Esophagus squamous epithelium (tissue), 5 donors: ENCODE measurements at places on chromosomes 7 and 10.

DNA sequence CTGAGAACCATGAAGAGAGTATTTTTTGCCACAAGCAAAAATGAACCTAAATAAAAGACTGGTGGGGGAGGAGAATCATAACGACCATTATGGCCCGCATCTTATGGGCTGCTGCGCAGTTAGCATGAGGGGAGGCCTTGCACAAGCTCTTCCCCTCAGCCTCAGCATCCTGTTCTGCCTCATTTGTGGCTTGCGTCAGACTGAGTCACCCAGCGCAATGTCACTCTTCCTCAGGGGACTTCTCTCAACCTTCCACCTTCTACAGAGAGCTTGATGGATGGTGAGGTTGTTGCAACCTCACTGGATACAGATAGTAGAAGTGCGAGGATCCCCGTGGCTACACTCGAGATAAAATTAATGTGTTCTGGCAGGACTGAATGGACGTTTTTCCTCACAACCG lies 16.8 kb upstream of the GPR15LG start:
- DNase-seq: no peak

DNA sequence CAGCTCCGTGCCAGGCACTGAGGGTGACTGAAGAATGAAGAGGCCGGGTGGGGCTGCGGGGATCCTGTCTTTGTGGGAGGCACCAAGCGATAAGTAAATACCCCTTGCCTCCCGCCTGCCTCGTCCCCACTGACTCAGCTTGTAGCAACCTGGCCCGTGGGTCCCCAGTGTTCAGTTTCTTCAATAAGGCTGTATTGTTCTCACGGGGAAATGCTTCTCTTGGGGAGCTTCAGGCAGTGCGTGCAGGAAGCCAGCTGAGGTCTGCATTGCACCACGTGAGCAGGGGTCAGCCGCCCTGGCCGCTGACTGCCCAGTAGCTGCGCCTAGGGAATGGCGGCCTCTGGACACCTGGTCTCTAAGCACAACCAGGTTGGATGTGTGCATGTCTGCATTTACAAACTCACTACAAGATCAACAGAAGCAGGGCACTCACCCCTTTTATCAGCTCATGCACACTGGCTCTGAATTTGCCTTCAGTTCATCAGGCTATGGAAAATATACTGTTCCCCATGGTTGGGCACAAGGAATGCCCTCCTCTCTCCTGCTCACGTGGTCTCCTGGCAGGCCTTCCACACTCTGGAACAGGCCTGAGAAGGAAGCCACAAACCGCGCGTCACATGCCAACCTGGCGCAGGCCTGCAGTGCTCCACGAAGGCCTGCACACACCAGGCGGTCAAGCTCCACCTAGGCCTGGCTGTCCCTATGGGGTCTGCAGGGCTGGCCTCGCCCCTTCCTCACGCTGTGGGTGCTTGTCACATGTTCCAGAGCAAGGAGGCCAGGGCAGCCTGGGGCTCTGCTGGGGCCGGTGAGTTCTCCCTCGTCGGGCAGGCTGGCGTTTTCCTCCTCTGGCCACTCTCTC lies 135.7 kb upstream of the RNF32 start:
- no peak for DNase-seq

- no peak for DNase-seq
These were observed 196.7 kb downstream of the PRKG1 start for GRCh38 chr10:51270936-51271530.

DNA sequence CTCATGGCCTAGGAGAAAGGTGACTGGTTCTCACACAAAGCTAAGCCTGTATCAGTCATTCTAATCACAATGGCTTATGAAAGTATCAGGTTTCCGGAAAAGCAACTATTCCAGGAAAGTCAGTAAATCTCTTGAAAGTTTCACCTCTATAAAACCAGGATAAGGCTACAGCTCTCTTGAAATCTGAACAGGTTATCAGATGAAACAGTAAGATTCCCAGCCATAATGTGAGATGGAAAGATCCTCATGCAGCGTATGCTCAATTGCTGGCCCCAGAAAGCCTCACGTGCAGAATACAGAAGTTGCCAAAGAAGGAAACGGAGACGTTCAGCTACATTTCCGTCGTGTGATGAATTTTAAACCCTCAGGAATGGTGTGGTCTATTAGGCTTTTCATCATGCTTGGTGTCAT lies 90.0 kb downstream of the PFKFB3 start:
- no peak for DNase-seq

DNA sequence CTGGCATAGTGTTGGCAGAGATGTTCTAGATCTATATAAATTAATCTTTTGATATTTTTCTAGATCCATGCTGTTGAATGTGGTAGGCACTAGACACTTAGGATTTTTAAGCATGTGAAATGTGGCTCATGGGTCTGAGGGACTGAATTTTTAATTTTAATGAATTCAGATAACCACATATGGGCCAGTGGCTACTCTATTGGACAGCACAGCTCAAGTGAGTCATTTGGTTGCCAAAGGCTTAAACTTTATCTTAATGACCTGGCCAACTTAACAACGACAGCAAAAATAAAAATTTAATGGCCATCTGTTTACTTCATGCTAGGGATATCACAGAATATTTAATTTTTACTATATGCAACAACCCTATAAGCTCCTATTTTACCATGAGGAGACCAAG lies 61.4 kb downstream of the CDK14 start:
- DNase-seq: no peak
